ENCODE measurements at places on chromosomes 13 and 19. TPM values are rescaled to one million over a fixed set of nuclear protein-coding genes. Genes with fewer than 3 reads are reported as not detected.

The ZNF780B gene
- 3.6 TPM for total RNA-seq

The CCDC61 gene
- 10.5 TPM for total RNA-seq

The SYNE4 gene
- total RNA-seq, result 0.23 TPM

The TBXA2R gene
- 1.9 TPM for total RNA-seq

The EFNA2 gene
- total RNA-seq, result 0.76 TPM

The KIR2DL3 gene
- total RNA-seq, result not detected

The ZNF726 gene
- 4.4 TPM for total RNA-seq

The ATXN8OS gene
- total RNA-seq, result not detected

The PLPPR3 gene
- not detected for total RNA-seq

The CFAP97D2 gene
- total RNA-seq, result not detected

The LAIR1 gene
- total RNA-seq, result not detected

The FFAR1 gene
- total RNA-seq, result not detected

The KRTDAP gene
- total RNA-seq, result not detected

The C19orf81 gene
- total RNA-seq, result 0.33 TPM

The ZNF208 gene
- not detected for total RNA-seq

DNA sequence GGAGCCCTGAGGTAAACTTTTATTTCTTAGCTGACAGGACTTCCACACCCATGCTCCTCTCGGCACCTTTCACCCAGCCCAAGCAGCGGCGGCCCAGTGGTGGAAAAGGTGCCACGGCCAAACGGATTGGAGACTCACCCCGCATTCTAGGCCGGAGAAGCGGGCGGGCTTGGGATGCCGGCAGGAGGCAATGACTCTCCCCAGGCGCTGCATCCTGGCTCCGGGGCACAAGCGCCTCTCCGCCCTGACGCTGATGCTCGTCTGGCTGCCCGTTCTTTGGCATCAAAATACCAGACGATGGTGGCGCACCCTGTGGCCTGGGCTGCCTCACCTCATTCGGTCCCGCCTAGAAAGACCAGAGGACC, 6.7 kb upstream of the ZNF606 start:
- DNase-seq, result no peak

DNA sequence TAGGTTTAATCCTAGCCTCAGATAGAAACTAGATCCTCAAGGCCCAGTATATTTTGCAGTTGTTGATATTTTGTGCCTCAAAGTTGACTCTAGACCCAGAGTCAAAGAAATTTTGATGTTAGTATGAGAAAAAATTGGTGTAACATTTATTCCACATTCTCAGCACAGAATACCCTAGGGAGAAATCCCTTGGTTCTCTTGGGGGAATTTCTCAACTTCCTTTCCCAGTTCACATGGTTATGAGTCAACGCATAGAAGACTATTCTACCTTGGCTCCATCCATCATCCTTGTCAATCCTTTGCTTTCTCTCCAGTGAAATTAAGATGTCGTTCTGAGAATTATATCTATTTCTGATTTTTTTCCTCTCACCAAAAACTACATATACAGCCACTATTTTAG, 145.3 kb downstream of the POSTN start:
- no peak for DNase-seq

DNA sequence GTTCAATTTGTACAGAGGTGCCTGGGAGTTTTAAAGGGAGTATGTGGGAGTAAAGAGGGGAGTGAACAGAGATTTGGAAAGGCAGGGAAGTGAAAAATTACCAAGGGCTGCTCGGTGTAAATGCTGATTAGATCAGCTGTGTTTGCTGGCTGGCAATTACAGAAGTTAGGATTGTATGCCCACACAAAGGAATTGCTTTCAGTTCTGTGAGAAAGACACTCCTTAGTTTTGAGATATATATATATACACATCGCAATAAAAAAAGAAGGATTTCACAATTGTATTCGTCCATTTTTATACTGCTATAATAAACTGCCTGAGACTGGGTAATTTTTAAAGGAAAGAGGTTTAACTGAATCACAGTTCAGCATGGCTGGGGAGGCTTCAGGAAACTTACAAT, 196.3 kb downstream of the SLITRK5 start:
- DNase-seq, result no peak

DNA sequence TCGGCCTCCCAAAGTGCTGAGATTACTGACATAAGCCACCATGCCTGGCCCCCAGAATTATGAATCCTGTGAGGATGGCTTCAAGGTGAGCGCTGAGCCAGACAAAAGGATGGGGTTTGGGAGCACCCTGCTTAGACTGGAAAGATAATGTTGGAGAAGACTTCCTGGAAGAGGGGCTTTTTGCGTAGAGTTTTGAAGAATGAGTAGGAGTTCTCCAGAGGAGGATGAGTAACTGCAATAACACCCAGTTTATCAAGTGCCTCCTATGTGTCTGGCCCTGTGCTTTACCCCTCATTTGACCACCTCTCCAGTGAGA, 641 bp upstream of the GDF15 start:
- no peak for DNase-seq

DNA sequence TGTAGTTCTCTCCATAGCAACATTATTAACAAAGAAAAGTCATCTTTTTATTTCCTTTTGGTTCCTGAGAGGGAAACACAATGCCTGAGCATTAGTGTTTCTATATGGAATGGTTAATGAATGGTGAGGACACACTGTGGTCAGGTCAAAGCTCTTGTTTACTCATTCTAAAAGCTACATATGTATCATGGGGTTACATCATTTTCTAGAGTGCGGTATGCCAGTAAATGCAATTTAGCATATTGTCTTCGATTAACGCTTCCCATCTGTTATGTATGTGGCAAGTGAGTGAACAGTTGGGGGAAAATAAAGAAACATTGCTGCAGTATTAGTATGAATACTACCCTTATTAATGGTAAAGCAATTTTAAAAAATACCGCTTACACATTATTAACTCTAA, 1152.2 kb upstream of the SPRY2 start:
- DNase-seq, result no peak

DNA sequence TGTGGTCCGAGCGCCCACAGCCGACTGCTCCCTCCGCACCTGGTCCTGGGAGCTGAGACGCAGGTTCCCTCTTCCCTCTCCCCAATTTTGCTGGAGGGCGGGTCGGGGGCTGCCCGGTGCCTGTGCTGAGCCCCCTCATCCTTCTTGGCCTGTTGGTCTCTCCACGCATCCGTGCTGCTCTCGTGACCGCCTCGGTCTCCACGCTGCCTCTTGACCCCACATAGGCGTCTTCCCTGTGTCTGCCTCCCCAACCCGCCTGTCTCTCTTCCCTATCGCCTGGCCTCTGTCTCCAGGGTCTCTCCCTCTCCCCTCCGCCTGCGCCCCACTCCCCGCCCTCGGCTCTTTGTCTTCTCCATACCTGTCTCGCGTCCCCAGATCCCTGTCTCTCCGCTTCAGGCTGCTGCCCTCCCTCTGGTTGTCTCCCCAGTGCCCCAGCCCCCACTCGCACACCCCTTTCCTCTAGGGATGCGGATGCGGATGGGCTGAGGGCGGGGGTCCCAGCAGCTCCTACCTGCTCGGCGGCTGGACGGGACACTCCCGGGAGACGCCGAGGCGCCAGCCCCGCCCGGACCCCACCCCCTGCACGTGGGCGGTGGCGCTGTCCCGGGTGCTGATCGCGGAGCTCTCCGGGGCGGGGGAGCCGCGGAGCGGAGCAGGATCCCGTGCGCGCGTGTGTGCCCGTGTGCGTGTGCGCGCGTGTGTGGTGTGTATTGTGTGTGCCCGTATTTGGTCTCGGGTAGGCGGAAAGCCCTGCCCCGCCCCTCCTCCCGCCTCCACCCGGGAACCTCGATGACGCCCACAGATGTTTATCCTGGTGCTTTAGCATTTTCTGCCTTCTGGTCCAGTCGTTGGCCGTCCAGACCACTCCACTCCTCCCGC, at the start of gene SYT5:
Gene SYT5 (minus strand): TSS at position 684 of the 879 bp plus-strand sequence. CDS start 1,248 bp downstream, outside the sequence.
- peak; percentile 54 for DNase-seq

GRCh38 chr19:1307320-1307719, 21.6 kb downstream of the EFNA2 start:
- DNase-seq, result no peak

- no peak for DNase-seq
These were observed 12.5 kb downstream of the POLR1D start for GRCh38 chr13:27634231-27634630.

DNA sequence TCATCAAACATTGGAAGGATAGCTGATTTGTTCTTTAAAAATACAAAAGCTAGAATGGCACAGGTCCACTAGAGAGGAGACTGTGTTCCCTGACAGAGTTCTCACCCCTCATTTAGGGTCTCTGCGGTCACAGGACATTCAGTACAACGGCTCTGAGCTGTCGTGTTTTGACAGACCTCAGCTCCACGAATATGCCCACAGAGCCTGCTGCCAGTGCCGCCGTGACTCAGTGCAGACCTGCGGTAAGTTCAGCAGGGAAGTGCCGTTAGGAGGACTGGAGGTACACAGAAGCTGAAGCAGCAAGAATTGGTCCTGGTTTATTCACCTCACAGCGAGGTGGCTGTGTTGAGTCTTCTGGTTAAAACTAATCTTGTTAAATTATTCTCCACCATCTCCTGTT, 90.0 kb downstream of the TNFRSF19 start:
- DNase-seq, result peak; percentile 12

DNA sequence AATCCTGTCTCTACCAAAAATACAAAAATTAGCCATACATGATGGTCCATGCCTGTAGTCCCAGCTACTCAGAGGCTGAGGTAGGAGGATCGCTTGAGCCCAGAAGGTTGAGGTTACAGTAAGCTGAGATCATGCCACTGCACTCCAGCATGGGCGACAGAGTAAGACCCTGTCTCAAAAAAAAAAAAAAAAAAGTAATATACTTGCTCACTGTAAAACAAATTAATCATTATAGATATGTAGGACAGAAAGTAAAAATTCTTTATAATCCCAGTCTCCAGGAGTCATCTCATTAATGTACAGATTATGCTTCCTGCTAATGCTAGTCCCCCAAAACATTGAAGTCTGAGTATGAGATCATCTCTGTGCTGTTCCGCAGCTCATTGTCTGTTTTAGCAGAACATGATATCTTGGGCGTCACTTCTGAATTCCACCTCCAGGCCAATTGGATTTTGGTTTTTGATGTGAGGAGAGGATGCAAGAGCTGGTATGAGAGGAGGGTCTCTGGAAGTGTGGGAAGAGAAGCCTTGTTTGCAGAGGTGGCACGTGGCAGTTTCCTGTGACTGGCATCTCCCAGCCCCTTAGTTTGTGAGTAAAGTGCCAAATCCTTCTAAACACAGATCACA, 75.4 kb upstream of the NPAS1 start:
- no peak for DNase-seq

- no peak for DNase-seq
These were observed 61.8 kb downstream of the OLFM4 start for GRCh38 chr13:53090461-53090860.

DNA sequence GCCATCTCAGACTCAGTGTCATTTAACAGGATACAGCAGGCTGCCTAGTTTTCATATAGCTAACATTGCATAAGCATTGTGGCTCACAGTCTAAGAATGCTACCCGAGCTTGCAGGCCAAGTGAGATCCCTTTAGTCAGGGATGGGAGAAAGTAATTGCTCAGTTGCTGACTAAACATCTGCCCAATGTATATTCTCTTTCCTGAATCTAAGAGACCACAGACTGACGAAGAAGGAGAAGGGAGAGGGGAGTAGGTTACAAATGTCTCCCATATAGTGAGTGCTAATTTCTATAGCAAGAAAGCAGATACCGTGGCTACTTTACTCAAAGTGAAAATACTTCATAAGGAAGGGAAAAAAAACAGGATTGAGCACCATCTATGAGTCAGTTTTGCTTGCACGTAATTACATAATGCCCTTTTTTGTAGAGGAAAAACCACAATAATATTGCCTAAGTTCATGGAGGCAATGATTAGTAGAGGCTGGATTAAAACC, 453.9 kb downstream of the COG6 start:
- peak; percentile 78 for DNase-seq

DNA sequence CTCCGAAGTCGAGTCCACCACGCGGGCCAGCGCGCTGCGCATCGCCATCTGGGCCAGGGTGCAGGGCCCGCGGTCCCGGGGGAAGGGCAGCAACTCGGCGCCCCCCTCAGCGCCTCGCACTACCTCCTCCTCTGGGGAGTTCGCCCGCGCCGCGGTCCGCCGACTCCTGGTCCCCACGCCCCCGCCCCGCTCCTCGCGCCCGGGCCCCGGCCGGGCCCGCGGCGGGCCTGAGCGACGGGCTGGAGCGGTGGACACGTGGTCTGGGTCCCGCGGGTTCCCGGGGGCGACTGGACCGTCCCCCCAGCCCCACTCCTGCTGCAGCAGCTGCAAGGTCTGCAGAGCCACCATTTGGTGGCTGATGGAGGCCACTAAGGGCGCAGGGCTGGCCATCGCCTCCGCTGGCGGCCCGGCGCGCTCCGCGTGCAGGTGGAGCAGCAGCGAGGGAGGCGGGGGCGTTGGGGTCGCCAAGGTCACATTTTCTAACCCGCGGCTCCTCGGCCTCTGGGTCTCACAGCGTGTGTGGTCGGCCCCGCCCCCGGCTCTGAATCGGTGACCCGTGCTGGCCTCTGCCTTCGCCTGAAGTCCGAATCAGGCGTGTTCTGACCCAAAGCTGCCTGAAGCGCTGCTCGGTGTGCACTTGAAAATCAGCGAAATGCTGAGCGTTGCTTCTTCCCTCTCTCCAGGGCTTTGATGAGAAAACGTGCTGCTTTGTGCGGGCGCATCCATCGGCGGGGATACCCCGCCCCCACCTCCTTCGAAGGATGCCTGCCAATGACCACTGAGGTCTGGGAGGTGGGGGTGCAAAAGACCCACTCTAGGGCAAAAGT, at the start of gene DLEU7:
Gene DLEU7 (minus strand): TSS at position 436 of the 827 bp plus-strand sequence. CDS start 46 bp downstream, at position 390.
- DNase-seq, result no peak

- DNase-seq, result no peak
These were observed 15.2 kb upstream of the STRN4 start for GRCh38 chr19:46761418-46761831.

DNA sequence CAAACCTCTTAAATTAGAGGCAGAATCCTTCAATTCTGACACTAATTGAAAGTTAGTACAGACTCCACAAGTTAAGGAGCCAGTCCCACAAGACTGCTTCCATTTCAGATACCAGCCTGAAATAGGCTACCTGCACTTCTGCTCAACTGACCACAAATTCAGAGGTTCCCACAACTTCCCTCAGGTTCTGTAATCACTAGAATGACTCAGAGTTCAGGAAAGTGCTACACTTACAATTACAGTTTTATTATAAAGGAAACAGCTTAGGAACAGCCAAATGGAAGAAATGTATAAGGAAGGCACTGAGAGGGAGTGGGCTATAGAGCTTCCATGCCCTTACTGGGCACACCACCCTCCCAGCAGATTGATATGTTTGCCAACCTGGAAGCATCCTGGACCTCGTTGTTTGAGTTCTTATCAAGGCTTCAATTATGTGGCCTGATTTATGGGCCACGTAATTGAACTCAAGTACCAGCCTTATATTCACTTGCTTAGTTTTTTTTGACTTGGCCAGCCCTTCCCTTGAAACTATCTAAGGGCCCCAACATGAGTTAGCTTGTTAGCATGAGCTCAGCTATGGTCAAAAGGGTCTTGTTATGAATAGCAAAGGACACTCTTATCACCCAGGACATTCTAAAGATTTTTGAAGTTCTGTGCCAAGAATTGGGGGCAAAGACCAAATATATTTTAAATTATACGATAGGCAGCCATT, 25.9 kb downstream of the NBEA start:
- no peak for DNase-seq

All from MG63 (cell line).